Panc1 (cell line): ENCODE measurements at places on chromosomes 4 and X. TPM values are rescaled to one million over a fixed set of nuclear protein-coding genes. Genes with fewer than 3 reads are reported as not detected.
A peak's percentile ranks its signal among the peaks of the same experiment; 100 is the strongest.

- H3K27me3 ChIP-seq = no peaks in the 10 kb centered on the region
- DNase-seq = no peak
- no peaks in the 10 kb centered on the region for H3K4me1 ChIP-seq
Measured at GRCh38 chr4:37338972-37339371, 94.4 kb downstream of the NWD2 start.

DNA sequence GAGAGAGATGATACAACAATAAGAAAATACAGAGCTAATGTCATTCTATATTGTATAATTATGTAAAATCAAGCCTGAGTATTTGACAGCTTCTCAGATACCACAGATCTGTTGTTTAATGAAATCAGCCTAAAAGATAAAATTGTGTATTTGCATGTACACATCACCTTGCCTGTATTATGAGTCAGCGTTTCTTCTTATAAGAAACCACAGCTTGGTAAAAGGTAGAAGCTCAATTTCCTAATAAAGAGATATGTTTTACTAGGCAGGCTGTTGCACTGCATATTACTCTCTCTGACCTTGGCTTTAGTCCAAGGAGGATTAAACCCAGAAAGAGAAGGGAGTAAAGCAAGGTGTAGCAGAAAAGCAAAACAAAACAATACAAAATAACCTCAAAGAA is 121.3 kb downstream of the PPARGC1A start:
- no peak for DNase-seq
- H3K4me1 ChIP-seq = no peaks in the 10 kb centered on the region
- no peak overlapping the region for H3K27ac ChIP-seq
- H3K36me3 ChIP-seq = no peaks in the 10 kb centered on the region
- H3K27me3 ChIP-seq = no peaks in the 10 kb centered on the region
- no peak overlapping the region for H3K4me3 ChIP-seq

DNA sequence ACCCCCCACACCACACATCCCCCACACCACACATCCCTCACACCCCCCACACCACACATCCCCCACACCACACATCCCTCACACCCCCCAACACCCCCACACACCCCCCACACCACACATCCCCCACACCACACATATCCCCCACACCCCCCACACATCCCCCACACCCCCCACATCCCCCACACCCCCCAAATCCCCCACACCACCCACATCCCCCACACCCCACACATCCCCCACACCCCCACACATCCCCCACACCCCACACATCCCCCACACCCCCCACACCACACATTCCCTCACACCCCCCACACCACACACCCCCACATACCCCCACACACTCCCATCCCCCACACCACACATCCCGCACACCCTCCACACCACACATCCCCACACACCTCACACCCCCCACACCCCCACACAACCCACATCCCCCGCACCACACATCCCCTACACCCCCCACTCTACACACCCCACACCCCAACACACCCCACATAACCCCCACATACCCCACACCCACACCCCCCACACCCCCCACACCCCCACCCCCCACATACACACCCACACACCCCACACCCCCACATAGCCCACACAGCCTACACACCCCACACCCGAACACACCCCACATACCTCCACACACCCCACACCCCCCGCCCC is 172.9 kb downstream of the DCLK2 start:
- H3K27me3 ChIP-seq = no peaks in the 10 kb centered on the region
- DNase-seq = no peak
- H3K4me3 ChIP-seq = no peak overlapping the region
- no peaks in the 10 kb centered on the region for H3K36me3 ChIP-seq
- H3K4me1 ChIP-seq = 0 out of 2 replicates have a peak, but pooled peaks cover 7% of the 10 kb centered on the region

The PABPC1L2A gene
- not detected for total RNA-seq

DNA sequence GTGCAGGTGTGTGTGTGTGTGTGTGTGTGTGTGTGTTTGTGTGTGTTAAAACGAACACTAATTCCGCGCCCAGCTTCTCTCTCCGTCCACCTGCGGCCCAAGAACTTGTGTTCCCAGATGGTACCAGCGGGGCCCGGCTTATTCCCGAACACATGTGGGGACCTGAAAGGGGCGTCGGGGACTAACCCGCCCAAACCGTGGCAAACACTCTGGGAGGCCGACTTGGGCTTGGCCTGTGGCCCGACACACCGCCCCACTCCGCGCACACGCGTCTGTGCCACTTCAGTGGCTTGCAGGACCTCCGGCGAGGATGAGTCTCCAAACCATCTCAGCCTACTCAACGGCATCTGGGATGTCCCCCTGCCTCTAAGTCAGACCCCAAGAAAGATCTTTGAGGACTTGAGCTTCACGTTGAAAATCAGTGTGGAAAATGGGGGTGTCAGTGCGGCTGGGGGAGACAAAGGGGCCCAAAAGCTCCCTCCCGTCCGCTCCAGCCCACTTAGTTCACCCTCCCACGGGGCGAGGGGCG is 790 bp upstream of the HHIP start:
- no peak for DNase-seq
- no peaks in the 10 kb centered on the region for H3K36me3 ChIP-seq
- H3K27me3 ChIP-seq = peaks cover 3% of the 10 kb centered on the region
- H3K27ac ChIP-seq = no peak overlapping the region

DNA sequence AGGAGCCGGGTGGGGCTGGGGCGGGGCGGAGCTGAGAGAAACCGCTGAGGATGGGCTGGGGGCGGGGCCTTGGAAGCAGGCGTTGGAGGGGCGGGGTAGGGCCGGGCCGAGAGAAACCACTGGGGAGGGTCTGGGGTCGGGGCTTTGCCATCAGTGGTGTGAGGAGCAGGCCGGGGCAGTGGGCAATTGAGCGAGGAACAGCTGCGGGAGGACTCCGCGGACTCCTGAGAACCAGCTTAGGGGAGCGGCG is 1.3 kb upstream of the EOLA2 start:
- peak overlapping the region; percentile 58 for H3K4me3 ChIP-seq
- H3K27me3 ChIP-seq = no peaks in the 10 kb centered on the region
- no peaks in the 10 kb centered on the region for H3K36me3 ChIP-seq
- H3K27ac ChIP-seq = peak overlapping the region; percentile 81

- no peak for DNase-seq
- no peak overlapping the region for H3K4me3 ChIP-seq
- H3K27me3 ChIP-seq = no peaks in the 10 kb centered on the region
- H3K27ac ChIP-seq = no peak overlapping the region
- no peaks in the 10 kb centered on the region for H3K36me3 ChIP-seq
- no peaks in the 10 kb centered on the region for H3K4me1 ChIP-seq
Measured at GRCh38 chr4:103050736-103051436, 25.7 kb downstream of the SLC9B2 start.

DNA sequence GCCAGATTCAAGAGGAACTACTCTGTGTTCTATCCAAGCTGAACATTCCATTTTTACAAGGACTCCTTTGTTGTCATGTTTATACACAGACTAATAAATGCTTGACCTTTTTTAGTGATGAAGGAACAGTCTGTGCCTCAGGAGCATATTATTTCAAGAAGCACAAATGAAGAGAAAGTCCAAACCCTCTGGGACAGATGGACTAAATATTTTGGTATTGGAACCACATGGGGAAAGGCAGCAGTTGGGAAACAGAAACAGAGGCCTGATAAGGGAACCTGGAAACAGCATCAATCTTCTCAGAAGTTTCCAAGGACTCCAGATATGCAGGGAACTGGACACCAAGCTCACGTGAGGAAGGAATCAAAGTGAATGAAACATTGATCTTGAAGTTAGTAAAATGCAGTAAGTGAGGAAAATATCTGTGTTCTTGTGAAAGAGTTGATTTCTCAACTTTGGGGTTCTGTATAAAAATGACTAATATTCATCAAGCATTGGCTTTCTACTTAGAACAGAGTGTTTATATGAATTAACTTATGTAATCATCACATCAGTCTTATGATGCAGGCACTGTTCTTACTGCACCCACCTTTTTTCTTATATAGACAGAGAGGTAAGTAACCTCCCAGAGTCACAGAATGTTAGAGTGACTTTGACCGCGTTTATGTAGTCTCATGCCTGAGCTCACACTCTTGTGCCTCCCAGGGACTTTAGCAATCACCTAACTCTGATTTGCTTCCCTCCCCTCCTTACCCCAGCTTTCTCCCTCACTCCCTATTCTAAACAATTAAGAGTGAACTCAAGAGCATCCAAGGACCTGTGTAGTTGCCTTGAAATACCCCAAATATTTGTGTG is 148.9 kb upstream of the JADE1 start:
- no peak overlapping the region for H3K4me3 ChIP-seq
- H3K4me1 ChIP-seq = no peaks in the 10 kb centered on the region
- H3K27ac ChIP-seq = no peak overlapping the region
- H3K36me3 ChIP-seq = no peaks in the 10 kb centered on the region
- H3K27me3 ChIP-seq = no peaks in the 10 kb centered on the region
- no peak for DNase-seq

DNA sequence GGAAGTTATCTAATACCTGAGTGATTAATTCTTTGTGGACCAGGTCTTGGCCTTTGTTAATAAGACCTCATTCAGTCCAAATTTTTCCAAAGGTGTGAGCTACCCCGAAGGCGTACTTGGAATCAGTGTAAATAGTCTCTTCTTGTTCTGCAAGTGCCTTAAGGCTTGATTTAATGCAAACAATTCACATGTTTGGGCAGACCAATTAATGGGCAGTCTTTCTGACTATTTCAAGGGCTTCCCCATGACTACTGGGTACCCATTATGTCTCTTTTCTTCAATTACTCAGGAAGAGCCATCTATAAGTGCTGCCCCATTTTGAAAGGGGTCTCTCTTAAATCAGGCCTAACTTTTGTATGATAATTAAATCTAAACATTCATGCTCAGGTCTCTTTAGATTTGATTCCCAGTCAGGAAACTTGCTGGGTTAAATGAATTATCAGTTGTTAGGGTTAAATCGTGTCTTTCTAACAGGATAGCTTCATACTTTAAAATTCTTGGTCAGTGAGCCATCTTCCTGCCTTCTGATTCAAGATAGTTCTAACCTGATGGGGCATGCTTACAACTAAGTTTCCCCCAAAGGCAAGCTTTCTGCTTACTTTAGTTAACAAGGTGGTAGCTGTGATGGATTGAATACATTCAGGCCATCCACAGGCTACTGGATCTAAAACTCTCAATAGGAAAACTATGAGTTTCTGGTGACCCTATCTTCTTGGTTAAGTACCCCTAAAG is 179.6 kb downstream of the CCNG2 start:
- H3K4me1 ChIP-seq = no peaks in the 10 kb centered on the region
- H3K27ac ChIP-seq = no peak overlapping the region
- no peaks in the 10 kb centered on the region for H3K36me3 ChIP-seq
- no peak overlapping the region for H3K4me3 ChIP-seq
- no peak for DNase-seq
